Activated CD4-positive, alpha-beta T cell treated with anti-CD3 and anti-CD28 coated beads, Interleukin-2, amount 10 ng/mL, durations not matched to agents 7 days and 5 days (primary cell): ENCODE measurements at places on chromosomes 3 and 15. TPM values are rescaled to one million over a fixed set of nuclear protein-coding genes. Genes with fewer than 3 reads are reported as not detected.

- no peak for DNase-seq
Observed at GRCh38 chr3:5297895-5298294, 110.4 kb downstream of the EDEM1 start.

- DNase-seq: no peak
Observed at GRCh38 chr3:188092648-188093047, 61.3 kb upstream of the LPP start.

GRCh38 chr3:190073264-190074008 is 47.3 kb downstream of the P3H2 start:
- no peak for DNase-seq

GRCh38 chr3:50202353-50203112 is 2.5 kb upstream of the SLC38A3 start:
- DNase-seq: no peak

- peak; percentile 59 for DNase-seq
Observed at GRCh38 chr3:49813497-49814174, at the start of gene UBA7. TSS of gene UBA7 (minus strand) at chr3:49813953. CDS start at chr3:49813787, 166 bp downstream.

GRCh38 chr15:64680097-64680496 is 95.3 kb downstream of the RBPMS2 start:
- DNase-seq: no peak

- DNase-seq: no peak
Observed at GRCh38 chr15:48102167-48102566, 18.6 kb upstream of the SLC24A5 start.

GRCh38 chr15:56410721-56411120 is 45.5 kb downstream of the TEX9 start:
- DNase-seq: no peak

DNA sequence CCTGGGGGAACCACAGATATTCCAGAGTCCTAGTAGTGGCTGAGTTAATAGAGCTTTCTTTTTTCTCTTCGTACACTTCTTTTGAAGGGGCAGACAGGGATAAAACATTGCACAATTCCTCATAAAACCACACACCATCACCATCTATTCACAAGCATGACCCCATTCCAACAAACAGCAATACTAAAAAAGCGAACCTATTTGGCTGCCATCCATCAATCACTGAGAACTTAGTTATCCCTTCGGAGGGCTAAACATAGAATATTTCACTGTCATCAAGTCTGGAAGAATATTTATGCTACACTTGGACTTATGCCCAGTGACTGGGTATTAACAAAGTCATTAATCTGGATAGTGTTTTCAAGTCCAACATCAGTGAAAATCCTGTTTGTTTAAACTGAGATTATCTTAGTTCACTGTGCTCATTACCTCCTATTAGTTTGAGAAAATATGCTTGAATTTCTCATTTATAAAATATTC is 80.3 kb upstream of the PRTG start:
- no peak for DNase-seq

- peak; percentile 8 for DNase-seq
Observed at GRCh38 chr15:77753281-77753873, 120.7 kb upstream of the LINGO1 start.

DNA sequence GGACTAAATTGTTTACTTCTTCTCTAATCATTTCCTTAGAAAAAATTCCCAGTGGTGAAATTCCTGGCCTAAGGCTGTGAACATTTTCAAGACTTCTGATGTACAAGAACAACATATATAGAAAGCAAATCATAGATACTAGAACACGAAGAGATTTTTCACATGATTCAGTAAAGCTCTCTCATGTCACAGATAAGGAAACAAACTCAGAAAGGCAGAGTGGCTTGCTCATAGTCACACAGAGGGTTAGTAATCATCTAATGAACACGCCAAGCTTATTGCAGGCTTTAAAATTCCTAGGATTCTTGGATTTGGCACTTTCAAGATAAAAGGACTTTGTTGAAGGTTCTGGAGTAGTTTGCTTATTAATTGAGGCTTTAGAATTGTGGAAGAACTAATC is 26.2 kb downstream of the CRTAP start:
- no peak for DNase-seq

- no peak for DNase-seq
Observed at GRCh38 chr3:90052425-90052950, 945.1 kb downstream of the EPHA3 start.

- no peak for DNase-seq
Observed at GRCh38 chr3:27431116-27431515, 53.1 kb downstream of the SLC4A7 start.

GRCh38 chr3:137807998-137808397 is 43.9 kb downstream of the SOX14 start:
- no peak for DNase-seq

GRCh38 chr3:87696124-87697013 is 362.4 kb downstream of the CGGBP1 start:
- no peak for DNase-seq

STARD5 gene
- 5.7 TPM for total RNA-seq

PYGO1 gene
- total RNA-seq: not detected

NANOGP8 gene
- total RNA-seq: not detected

CCK gene
- not detected for total RNA-seq
